Activated naive CD8-positive, alpha-beta T cell treated with anti-CD3 and anti-CD28 coated beads, Interleukin-2, amount 50 U/mL, for 24 hours (primary cell): ENCODE measurements at places on chromosomes 3 and 15.

DNA sequence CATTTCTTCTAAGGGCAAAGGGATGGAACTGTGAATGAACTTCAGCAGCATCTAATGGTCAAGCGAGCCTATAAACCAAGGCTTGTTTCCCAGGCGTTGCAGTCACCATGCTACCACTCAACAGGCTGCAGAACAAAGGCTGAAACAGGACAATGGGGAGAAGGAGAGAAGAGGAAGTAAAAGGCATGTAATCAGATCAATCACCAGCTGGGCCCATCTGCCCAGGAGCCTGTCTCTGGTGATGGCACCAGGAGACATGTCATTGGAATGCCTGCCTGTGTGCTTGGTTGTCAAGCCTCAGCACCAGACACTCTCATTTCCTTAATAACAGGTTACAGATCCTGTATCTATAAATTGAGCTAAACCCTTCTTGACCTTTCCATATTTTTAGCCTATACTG is 81.7 kb upstream of the UMPS start:
- no peak for DNase-seq

GRCh38 chr3:157284688-157285087 is 124.7 kb upstream of the CCNL1 start:
- DNase-seq, result no peak

- no peak for DNase-seq
Observed at GRCh38 chr3:32850226-32850625, 32.4 kb downstream of the TRIM71 start.

- DNase-seq, result no peak
Observed at GRCh38 chr3:122310361-122310760, 14.7 kb upstream of the CSTA start.

- no peak for DNase-seq
Observed at GRCh38 chr15:35141743-35142471, 56.8 kb upstream of the NANOGP8 start.
